Femur (tissue), 1 donor: ENCODE measurements at places on chromosomes 3 and 15.

- DNase-seq: no peak
Measured at GRCh38 chr3:141552440-141552991, 65.7 kb downstream of the RASA2 start.

- DNase-seq: no peak
Measured at GRCh38 chr15:74832826-74833225, 6.4 kb downstream of the CPLX3 start.

GRCh38 chr3:126476166-126477060 lies 722 bp upstream of the ZXDC start:
- peak; percentile 71 for DNase-seq

DNA sequence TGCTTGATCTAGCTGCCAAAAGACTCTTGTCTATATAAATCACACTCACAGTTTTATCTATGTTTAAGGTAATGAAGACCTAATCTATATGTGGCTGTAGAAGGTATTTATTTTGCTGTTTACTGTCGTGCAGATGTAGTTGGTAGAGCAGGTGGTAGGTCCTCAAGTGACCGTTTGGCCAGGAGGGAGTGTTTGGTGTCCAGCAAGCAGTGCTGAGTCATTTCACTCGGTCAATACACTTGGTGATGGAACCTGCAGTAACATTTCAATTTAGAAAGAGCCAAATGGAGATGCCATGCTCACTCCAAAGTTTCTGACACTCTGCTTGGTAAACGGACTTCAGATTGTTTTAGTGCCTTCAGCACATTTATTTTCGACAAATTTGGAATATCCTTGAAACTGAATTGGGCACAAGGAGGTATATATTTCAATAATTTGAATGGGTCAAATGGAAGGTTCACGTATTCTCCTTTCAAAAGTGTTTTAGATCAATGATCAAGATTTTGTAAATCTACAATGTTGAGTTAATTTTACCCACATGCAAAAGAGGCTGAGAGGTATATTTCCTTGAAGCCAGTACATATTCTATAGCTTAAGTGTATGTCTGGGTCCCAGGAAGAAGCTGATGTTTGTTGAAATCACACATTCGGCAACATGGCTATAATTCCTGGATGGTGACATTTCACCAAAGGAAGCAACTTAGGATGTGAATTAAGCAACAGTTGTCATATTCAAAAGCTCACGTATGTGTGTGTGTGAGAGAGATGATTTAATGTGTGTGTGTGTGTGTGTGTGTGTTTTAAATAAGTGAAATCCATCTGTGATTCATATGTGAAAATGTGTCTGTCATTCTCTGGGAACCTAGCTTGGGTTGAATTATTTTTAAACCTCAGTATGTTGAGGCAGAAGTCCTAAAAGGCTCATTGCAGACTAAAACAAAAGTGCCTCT lies 7.7 kb upstream of the CX3CR1 start:
- no peak for DNase-seq

- no peak for DNase-seq
Measured at GRCh38 chr3:130682131-130682530, 64.5 kb downstream of the PIK3R4 start.

DNA sequence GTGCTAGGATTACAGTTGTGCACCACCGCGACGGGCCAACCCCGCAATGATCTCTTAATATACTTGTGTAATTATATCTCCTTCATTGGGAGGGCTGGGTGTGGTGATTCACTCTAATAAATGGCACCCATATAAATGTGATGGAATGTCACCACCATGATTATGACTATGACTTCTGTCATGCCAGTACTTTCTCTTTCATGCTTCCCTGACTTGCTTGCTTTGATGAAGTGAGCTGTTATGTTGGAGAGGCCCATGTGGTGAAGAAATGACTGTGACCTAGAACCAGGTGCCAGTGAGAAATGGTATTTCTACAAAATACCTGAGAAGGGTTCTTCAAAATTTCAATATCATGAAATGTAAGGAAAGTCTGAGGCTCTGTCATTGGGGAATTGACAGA lies 24.4 kb upstream of the TP63 start:
- DNase-seq: no peak

DNA sequence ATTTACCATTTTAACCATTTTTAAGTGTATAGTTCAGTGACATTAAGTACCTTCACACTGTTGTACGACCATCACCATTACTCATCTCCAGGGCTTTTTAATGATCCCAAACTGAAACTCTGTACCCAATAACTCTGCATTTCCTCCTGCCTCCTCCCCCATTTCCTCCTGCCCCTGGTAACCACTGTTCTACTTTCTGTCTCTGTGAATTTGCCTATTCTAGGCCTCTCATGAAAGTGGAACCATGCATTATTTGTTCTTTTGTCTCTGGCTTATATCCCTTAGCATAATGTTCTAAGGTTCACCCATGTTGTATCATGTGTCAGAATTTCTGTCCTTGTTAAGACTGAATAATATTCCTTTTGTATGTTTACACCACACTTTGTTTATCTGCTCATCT lies 154.2 kb downstream of the MECOM start:
- DNase-seq: no peak

- no peak for DNase-seq
Measured at GRCh38 chr3:177460047-177460446, 262.8 kb upstream of the TBL1XR1 start.

GRCh38 chr3:134092208-134092701 lies 62.5 kb upstream of the SLCO2A1 start:
- DNase-seq: no peak

DNA sequence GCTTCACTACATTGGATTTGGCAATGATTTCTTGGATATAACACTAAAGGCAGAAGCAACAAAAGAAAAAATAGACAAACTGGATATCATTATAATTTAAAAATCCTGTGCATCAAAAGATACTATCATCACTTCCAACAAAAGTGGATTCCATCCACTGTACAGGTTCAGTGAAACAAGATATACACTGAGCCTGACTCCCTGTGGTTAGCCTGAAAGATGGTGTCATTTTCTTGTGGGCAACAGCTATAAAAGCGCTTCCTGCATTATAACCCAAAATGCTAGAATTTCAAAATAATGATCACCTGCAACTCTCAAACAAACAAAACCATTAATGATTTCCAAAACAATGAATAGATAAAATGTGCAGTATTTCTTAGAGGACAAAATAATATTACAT lies 39.6 kb upstream of the TBC1D23 start:
- no peak for DNase-seq

DNA sequence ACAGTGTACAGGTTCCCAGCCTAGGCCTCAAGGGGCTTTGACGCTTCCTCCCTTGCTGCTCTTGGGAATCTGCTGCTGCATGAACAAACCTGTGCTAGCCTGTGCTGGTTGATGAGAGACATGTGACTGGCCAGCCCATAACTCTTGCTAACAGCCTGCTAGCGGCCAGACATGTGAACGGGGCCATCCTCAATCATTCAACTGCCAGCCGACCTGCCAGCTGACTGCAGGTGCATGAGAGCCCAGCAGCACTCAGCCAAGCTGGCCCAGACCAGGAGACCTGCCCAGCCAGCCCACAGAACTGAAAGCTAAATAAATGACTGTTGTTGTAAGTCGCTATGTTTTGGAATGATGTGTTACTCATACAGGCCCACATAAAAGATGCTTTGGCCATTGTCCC lies 82.4 kb upstream of the DLG1 start:
- DNase-seq: no peak

DNA sequence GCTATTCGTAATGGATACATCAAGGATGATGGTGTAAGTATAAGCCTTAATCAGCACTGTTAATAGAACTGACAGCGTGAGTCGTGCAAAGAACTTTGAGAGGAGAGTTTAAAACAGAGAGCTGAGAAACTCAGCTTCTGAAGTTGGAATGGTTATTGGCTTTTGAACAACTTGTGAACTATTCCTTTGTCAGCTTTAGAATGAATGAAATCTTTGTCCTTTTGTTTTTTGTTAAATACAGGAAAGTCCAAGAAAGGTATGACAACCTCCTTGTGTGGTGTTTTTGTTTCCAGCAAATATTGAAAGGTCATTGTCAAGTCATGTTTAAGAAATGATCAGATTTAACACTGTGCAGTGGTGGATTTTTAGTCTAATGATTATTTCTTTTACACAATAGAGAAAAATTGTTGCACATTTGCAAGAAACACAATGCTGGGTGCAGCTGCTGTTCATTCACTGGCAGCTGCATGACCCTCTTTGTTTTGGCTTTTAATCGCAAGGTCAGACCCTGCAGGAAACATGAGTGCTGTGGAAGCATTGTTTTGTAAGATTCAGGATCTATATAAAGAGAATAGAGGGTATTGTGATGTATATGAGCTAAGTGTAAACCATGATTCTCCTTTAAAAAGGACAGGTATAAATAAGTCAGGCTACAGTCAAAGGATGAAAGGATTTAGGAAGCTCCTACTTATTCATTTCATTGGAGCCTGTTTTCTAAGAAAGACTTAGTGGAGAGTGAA lies 21.7 kb upstream of the ABHD10 start:
- peak; percentile 35 for DNase-seq

DNA sequence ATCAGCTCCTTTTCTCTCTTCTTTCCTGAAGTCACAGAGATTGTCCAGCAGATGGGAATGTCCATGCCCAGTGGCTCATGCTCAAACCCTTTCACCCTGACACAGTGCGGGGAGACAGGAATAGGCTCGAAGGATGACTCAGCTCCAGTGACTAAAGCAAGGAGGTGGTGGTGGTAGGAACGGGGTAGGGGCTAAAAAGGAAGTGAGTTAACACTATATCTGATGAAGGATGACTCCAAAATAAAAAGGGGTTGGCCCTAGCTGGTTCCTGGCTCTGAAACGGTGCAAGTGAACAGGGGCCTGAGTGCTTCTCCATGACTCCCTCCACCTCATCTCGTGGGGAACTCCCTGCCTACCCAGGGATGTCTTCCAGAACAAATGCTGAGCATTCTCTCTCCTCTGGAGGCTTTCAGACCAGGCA lies 167.4 kb upstream of the LPP start:
- DNase-seq: no peak

- DNase-seq: peak; percentile 40
Measured at GRCh38 chr3:46110701-46111493, 83.6 kb upstream of the XCR1 start.

- no peak for DNase-seq
Measured at GRCh38 chr3:171564748-171565480, 104.7 kb upstream of the TNIK start.

- no peak for DNase-seq
Measured at GRCh38 chr3:10666621-10667020, 149.4 kb upstream of the SLC6A11 start.

DNA sequence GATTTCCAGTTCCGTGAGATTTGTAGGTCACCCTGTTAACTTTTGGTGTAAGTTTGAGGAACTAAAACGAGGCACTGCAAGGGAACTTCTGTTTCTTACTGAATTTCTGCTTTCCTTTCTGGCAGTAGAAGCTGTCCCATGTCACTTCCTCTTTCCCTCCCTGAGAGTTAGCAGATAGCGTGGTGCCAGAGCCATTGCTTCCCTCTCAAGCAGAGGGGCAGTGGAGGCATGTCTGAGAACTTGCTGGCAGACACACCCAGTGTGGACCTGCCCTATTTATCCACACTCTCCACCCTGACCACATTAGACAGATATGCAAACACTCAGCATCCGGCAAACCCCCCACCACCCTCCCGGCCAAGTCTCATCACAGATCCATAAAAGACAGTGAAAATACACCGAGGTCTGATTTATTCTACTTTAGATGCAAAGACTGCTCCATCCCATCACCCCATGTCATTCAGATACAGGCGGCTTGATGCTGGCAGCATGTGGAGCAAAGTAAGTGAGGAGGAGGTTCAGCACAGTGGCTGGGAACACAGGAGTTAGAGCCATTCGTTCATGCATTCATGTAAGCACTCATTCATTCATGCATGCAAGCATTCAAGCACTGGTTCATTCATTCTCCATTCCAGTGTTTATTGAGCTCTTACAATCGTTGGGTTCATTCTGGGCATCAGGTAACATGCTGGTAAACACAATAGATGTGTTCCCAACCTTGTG lies 324.7 kb downstream of the SHQ1 start:
- DNase-seq: peak; percentile 41

DNA sequence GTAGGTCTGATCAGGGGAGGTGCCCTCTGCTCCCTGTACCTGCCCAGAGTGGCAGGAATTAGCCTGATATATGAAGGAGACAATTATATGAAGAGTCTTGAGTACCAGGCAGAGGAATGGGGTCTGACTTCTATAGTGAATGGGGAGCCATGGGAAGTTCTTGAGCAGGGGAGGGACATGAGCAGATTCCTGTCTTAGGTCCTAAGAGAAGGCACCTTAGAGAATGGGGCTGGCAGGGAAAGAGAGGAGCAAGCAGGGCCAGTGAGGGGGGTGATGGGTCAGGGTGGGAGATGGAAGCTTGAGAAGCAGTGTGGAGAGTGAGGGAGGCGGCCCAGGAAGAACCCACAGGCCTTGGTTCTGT lies 12.4 kb downstream of the CD276 start:
- DNase-seq: no peak

DNA sequence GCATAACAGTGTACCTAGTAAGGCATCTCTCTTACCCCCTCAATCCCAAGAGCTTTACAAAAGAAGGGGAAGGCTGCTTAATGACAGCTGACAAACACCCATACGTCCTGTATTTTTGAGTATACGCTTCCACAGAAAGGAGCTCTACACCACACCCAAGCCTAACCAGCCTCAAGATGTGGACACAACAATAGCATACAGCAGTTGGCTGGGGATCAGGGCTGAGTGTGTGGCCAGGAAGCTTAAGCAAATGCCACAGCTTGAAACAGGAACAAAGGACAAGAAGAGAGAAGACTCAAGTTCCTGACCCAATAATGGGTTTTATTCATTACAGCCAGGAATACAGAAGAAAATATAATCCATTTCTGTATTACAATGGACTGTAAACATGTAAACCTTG lies 6.9 kb downstream of the HEXA start:
- no peak for DNase-seq

GRCh38 chr3:189941679-189942078 lies 179.0 kb downstream of the P3H2 start:
- DNase-seq: no peak

DNA sequence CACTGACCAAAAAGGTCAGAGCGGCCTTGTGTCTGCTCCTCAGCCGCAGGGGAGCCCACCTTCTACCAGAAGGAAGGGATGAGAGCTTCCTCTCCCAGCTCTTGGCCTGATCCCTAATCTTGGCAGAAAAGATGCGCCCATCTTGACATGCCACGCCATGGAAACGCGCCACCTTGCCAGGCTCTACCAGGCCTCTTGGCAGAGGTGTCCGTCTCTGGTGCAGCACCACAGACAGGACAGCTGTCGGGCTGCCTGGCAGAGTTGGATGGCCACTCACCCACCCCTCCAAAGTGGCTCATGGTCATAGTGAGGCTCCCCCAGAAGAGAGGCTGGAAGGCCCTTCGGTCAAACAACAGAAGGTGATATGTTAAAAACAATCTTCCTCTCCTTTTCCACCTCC lies 105.2 kb downstream of the LIPC start:
- no peak for DNase-seq
